GM12878 (cell line): ENCODE measurements at places on chromosomes 12 and 14.

GRCh38 chr14:50759800-50760543 lies 71.0 kb downstream of the NIN start:
- DNase-seq: no peak

DNA sequence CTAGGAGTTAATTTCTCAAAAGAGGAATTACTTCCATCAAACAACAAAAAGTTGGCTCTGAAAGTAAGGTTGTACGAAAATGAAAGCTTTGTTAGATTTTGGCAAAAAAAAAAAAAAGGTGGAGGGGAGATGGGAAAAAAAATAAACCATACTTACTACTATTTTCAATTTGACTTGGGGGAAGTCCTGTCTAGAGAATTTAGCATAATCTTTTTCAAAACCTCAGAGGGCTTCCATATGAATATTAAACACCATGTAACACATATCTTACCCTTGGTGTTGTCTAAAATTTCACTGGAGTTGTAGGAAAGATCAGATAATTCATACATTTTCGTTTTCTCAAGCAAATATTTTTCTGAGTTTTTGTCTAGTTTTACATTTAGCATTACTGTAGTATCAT lies 17.5 kb downstream of the GRIP1 start:
- DNase-seq: no peak

GRCh38 chr14:74144789-74145188 lies 60.0 kb downstream of the LIN52 start:
- DNase-seq: no peak

DNA sequence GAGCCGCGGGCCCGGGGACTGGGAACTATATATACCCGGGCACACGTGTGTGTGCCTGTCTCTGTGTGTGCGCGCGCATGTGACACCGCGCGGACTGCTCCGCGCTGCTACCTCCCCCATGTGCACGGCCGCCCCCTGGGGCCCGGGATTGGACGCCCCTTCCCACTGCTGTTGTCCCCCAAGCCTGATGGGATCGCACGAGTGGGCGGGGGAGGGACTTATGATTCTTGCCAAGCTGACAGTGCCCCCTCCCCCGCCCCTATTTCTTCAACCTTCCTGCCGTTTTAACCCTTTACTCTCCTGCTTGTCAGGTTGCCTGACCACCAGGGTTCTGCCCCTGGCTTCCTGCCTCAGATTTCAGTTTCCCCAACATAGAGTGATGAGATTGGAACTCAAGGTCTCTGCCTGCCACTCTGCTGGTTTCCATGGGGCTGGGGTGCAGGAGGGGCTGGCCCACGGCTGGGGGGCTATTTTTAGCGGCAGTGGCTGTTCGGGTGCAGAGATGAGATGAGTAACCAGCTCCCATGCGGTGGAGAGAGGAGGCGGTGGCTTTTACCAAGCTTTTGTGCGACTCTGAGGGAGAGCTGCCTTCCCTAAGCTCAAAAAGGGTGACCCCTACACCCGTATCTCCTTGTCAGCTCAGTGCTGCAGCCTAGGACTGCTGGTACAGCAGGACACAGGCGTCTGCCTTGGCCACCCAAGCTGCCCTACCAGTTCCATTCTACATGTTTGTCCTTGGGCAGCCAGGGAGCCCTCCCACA lies at the start of gene DDN:
Gene DDN (minus strand): TSS at position 5 of the 761 bp plus-strand sequence. CDS start 88 bp downstream, outside the sequence.
- DNase-seq: no peak

DNA sequence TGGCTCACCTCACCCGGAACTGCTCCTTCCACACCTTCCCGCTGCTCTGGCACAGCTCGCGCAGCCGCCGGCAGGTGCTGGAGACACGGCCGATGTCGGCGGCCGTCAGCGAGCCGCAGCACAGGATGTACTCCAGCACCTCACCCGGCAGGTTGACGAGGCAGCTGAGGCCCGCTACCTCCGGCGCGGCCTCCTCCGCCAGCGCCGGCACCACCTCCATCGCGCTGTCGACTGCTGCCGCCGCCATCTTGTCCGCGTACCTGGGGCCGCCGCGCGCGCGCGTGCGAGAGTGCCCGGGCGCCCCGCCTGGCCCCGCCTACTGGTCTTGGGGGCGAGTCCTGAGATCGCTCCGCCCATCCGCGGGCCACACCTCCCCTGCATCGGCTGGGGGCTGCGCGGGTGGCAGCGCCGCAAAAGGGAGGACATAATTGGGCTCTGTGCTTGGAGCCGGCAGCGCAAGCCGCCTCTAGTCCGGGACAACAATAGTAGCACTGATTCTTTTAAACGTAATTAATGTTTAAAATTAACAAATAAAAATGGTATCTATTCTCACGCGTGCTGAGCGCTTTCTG lies at the start of gene FBXO21:
Gene FBXO21 (minus strand): TSS at position 261 of the 572 bp plus-strand sequence. CDS start 14 bp downstream, at position 247.
- peak; percentile 33 for DNase-seq

- DNase-seq: no peak
Measured at GRCh38 chr12:59911516-59911915, 315.7 kb downstream of the SLC16A7 start.

- DNase-seq: no peak
Measured at GRCh38 chr14:92004062-92004461, 35.8 kb downstream of the TRIP11 start.

DNA sequence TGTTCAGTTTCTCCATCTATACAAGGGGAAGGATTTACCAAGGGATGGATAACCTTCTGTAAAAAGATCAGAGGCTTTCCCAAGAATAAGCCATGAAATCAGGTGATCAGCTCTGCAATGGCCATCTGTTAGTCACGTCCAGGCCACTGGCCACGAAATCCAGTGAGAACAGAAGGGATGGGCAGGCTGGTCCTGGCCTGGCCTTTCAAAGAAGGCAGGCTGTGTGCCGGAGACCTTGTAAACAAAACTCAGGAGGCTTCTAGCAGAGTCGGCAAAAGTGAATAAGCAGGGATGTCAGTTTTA lies 68.5 kb downstream of the RNF34 start:
- DNase-seq: no peak

DNA sequence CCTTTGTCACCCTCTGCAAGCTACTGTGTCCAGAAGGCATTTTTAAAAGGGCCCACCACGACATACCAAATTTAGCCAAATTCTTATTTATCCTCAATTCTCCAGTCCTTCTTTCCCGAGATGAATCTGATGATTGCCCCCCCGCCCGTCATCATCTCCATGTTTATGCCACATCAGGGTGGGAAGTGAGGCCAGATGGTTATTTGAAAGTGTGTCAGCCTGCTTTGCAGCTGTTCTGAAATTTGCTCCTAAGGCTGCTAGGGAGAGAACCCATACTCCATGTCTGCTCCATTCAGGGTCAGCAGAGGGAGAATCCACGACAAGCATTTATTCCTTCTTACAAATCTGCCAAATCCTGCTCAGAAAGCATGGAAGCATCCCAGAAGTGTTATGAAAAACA lies 337.8 kb downstream of the ADAMTS20 start:
- no peak for DNase-seq
